ENCODE measurements at places on chromosomes 13 and 19. TPM values are rescaled to one million over a fixed set of nuclear protein-coding genes. Genes with fewer than 3 reads are reported as not detected.
A peak's percentile ranks its signal among the peaks of the same experiment; 100 is the strongest.

DNA sequence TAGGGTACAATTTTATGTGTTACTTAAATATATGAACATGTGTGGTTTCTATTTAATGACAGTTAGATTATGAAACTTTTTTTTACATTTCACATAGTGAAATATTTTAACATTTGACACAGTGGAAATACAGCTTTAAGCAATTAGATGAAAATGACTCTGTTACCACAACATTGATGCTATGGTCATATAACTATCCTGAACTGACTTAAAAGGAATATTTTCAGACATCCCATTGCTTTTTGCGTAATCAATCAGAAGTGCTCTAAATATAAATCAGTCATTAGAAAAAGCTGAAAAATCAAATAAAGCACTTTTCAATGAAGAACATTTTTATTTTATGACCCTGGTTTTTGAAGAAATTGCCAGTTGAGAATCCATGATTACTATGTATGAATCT, 80.3 kb downstream of the UFM1 start:
- no peak for DNase-seq

The TMC4 gene
- 0.54 TPM for polyA plus RNA-seq

The ADPRHL1 gene
- 1.1 TPM for polyA plus RNA-seq

DNA sequence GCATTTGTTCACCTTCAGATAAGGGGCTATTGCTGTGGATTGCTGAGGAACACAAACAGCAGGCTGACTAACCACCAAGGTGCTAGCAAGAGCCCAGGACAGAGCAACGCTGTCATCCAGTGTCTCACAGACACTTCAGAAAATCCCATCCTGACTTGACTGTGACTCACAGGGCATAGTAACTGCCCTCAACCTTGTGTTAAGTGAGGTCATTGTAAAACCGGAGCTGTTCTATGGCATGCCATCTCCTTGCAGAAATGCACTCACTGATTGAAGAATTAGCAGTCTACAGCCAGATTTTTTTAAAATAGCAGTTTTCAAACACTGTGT, 51.1 kb downstream of the TNFRSF19 start:
- peak; percentile 57 for DNase-seq

DNA sequence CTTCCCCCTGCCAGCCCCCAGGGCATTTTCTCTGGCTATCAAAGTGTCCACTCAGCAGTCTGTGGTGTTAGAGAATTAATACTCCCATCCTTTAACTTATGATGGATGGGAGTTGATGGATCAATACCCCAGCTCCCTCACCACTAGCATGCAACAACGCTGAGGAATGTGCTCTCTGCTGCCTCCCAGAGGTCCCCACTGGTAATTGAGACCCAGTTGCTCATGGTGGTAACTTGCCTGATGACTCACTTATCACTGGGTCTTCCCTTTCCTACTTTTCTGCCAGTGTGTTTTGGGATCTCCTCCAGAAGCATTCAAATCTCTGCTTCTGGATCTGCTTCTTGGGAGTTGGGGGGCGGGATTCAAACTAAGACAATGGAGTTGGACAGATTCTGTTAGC, 20.3 kb upstream of the CACNA1A start:
- DNase-seq, result no peak

The DHRS12 gene
- polyA plus RNA-seq, result 6.5 TPM

DNA sequence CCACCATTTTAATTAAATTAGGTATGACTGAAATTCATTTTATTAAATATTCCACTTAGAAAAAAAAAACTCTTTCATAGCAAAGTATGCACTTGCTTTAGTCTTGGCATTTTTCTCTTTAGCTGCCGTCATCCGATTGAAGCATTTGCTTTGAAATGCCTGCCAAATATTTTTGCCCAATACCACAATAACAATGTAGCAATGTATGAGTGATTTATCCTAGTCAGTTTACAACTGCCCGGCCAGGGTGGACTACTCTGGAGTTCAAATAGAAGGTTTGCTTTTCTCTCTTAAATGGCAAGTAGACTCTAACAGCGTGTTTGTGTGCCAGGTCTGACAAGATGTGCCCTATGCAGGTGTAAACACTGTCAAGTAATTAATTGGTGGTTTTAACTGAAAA, 675.3 kb upstream of the SGCG start:
- no peak for DNase-seq

The KLK3 gene
- not detected for polyA plus RNA-seq

The KIR2DL3 gene
- polyA plus RNA-seq, result not detected

GRCh38 chr13:33870046-33870668, 52.2 kb downstream of the RFC3 start:
- no peak for DNase-seq

DNA sequence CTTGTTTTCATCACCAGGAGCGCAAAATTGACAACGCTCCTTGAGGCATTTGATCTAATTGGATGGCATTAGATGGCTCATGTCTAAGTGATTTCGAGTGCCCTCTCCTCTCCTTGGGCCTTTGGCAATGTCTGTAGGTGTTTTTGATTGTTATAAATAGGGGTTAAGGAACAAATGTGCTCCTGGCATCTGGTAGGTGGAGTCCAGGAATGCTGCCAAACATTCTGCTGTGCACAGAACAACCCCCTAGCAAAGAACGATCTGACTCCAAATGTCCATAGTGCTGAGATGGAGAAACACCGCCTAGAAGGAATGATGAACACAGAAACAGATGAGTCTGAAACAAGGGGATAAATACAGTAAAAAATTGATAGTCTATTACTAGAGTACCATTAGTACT, 68.0 kb upstream of the C1QTNF9B start:
- no peak for DNase-seq

DNA sequence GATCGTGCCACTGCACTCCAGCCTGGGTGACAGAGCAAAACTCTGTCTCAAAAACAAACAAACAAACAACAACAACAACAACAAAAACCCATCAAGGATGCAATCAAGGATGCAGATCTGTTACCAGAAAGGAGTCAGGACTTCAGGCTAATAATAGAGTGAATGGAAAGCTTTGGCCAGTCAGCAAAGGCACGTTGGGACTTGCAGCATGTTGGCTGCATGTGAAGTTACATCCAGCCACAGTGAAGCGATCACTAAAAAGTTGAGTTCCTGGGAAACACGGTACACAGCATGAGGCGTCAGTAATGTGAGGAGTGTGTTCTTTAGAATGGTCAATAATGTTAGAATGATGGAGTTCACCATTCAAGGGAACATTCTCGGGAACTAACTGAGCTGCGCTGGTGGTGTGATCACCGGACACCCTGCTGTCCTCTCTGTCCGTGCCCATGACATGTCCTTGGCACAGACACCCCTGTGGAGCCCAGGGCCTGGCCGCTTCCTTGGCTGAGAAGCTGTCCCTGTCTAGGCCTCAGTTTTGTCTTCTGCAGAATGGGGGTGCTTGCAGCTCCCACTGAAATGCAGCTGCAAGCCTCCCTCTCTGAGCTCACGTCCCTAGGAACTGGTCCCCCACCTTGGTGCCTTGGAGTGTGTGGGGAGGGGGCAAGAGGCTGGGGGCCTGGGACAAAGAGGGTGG, 2.3 kb upstream of the LGALS7B start:
- no peak for DNase-seq

DNA sequence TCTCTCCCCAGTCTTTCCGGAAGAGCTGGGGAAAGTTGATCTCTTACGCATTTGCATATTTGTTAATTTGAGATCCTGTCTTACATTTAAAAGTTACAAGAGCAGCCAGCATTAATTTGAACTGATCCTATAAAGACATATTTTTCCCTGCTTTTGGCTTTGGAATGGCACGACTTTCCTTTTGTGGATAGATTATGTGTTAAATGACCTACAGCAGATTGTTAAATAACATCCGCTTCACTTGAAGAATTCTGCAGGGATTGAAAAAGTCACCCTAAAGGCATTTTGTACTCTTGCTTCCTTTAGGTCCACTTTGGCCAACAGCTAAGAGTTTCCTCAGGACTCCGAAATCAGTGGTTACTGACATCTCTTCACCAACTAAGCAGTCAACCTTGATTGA, 334.0 kb downstream of the TBC1D4 start:
- DNase-seq, result no peak

GRCh38 chr19:2050349-2050990, 574 bp downstream of the MKNK2 start:
- no peak for DNase-seq

The OR7D2 gene
- not detected for polyA plus RNA-seq

DNA sequence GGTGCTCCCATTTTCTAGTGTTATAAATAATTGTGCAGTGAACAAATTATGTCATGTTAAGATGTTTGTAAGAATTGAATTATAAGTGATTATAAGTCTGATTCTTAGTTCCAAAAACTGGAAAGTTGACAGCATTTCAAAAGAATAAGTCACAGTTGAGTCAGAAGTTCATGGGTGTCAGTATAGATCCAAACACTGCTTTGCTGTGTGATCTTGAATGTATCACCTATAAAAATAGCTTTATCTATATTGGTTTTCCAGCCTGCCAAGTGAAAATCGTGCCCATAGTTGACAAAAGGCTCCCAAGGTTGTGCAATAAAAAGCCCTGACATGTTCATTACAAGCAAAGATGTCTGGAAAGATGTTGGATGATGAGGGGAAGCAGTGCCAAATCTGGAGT, 336.0 kb downstream of the MTUS2 start:
- DNase-seq, result no peak

The ZNF730 gene
- polyA plus RNA-seq, result 0.37 TPM

The PTH2 gene
- polyA plus RNA-seq, result not detected

GRCh38 chr13:92461402-92461801, 765.2 kb upstream of the GPC6 start:
- DNase-seq, result no peak

DNA sequence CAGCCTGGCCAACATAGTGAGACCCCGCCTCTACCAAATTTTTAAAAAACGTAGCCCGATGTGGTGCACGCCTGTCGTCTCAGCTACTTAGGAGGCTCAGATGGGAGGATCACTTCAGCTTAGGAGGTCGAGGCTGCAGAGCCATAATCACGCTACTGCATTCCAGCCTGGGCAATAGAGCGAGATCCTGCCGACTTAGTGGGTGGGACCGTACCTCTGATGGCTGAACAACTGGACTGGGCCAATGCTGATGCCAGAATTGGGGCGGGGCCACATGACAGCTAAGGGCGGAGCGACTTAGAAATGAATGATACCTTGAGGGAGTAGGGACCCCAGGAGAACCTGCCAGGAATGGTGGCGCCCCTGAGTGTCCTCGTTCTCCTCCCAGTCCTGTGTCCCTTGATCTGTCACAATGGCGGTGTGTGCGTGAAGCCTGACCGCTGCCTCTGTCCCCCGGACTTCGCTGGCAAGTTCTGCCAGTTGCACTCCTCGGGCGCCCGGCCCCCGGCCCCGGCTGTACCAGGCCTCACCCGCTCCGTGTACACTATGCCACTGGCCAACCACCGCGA, 3.6 kb downstream of the LTBP4 start:
- DNase-seq, result no peak

DNA sequence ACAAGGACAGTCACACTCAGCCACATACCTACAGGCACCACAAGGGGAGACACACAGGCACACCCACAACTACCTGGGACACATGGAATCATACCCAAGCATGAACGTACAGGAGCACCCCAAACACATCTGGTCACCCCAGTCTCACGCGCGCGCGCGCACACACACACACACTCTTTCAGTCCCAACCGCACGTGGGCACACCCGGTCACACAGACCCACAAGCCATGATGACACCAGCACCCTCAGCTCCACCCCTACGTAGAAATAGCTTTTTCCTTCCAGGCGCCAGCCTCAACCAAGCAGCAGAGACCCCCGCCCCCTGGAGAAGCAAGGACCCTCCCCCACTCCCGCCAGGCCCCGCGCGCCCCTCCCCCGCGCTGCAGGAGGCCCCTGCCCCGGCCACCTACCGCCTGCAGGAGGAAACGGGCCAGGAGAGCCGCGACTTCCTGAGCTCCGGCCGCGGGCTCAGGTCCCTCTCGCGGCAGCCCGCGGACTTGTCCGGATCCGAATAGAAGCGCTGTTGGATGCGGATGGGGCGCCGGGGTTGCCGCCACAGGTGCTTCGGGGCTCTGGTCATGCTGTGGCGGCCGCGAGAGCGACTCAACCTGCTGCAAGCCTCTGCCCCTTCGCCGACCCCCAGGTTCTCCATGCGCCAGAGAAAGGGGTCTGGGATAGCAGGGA, 6.4 kb upstream of the PDE4C start:
- DNase-seq, result no peak

The DCT gene
- polyA plus RNA-seq, result not detected

The SHISA7 gene
- polyA plus RNA-seq, result not detected

DNA sequence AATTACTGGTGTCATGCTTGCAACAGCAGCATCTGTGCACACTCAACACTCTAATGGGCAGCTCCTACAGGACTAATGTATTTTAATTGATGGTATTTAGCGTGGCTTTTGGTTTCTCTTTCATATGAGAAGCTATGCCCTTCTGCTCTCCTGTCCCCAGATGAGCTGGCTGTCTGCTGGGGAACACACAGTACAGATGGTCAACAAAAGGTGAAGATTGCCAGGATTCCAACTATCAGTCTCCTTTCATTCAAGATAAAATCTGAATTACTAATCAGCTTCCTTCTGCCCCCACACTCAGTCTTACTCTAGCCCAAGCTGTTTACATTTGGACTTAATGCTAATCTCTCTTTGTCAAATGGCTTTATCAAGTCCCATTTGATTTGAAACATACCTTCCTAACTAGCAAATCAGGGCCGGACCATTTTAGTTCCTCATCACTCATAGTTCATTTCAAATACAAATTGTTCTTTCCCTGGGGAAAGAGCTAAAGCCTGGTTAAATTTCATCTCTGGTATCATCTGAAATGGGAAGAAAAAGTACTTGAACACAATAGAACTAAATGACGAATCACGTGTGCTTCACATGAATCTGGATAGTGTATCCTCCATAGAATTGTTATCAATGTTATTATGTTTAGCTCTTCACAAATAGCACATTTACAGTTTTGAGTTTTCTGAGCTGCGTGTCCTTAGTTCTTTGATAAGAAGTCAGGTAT, 988.0 kb downstream of the PCDH17 start:
- DNase-seq, result no peak

- DNase-seq, result no peak
Observed at GRCh38 chr13:104286566-104287290, 1220.5 kb upstream of the SLC10A2 start.

DNA sequence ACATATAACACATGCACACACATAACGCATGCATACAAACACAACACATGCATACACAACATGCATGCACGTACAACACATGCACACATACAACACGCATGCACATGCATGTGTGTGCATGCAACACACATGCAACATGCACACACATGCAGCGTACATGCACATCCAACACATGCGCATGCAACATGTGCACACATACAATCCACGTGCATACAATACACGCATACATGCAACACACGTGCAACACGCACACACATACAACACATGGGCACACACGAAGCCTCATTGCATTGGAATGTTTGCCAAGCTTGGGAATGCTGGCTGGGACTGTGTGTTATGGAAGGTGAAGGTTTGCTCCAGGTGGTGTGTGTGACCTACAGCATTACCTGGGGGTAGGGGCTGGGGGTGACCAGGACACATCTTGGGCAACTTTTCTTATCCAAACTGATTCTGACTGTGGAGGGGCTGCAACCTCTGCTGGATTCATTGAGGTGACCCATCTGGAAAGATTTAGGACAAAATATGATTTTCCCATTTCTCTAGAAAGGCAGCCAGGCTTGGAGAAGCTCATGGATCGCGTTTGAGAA, 58.9 kb downstream of the SPACA7 start:
- no peak for DNase-seq

GRCh38 chr13:60575142-60575541, 178.1 kb downstream of the TDRD3 start:
- DNase-seq, result no peak

The CBY2 gene
- polyA plus RNA-seq, result not detected
